ENCODE measurements at places on chromosomes 13 and 19. TPM values are rescaled to one million over a fixed set of nuclear protein-coding genes. Genes with fewer than 3 reads are reported as not detected.
A peak's percentile ranks its signal among the peaks of the same experiment; 100 is the strongest.

The PTH2 gene
- not detected for total RNA-seq

The ZNF790 gene
- 2.5 TPM for total RNA-seq

The SYNGR4 gene
- total RNA-seq = not detected

DNA sequence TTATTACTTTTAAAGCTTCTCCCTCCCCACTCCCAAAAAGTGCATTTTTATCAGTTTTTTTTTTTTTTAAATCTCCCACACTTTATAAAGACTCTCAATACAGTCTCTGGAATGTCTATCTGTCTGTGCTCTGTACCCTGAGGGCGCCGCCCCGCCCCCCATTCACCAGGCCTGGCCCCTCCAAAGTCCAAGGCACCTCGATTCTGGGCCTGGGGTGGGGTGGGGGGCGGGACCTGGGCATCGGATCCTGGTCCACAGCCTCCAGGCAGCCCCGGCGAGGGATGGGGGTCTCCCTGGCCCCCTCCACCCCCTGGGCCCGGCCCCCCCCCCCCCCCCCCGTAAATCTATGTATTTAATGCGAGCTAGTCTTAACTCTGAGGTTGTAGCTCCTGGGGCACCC is 23.3 kb downstream of the ZBTB7A start:
- H3K36me3 ChIP-seq = peaks cover 13% of the 10 kb centered on the region
- peaks cover 13% of the 10 kb centered on the region for H3K4me1 ChIP-seq
- no peaks in the 10 kb centered on the region for H3K27me3 ChIP-seq
- H3K4me3 ChIP-seq = no peak overlapping the region

- peak overlapping the region; percentile 94 for H3K27ac ChIP-seq
- peaks cover 26% of the 10 kb centered on the region for H3K36me3 ChIP-seq
- DNase-seq = no peak
- peaks cover 32% of the 10 kb centered on the region for H3K4me1 ChIP-seq
Measured at GRCh38 chr19:2035590-2035991, 15.5 kb downstream of the MKNK2 start.

Data from esophagus squamous epithelium (tissue), 5 donors.